ENCODE measurements at places on chromosomes 11 and 22.

GRCh38 chr22:45226503-45227186 is 14.0 kb downstream of the KIAA0930 start:
- no peak for DNase-seq

- no peak for DNase-seq
Measured at GRCh38 chr22:39292031-39292462, 27.4 kb downstream of the RPL3 start.

- no peak for DNase-seq
Measured at GRCh38 chr22:19691007-19691720, 23.1 kb upstream of the SEPTIN5 start.

DNA sequence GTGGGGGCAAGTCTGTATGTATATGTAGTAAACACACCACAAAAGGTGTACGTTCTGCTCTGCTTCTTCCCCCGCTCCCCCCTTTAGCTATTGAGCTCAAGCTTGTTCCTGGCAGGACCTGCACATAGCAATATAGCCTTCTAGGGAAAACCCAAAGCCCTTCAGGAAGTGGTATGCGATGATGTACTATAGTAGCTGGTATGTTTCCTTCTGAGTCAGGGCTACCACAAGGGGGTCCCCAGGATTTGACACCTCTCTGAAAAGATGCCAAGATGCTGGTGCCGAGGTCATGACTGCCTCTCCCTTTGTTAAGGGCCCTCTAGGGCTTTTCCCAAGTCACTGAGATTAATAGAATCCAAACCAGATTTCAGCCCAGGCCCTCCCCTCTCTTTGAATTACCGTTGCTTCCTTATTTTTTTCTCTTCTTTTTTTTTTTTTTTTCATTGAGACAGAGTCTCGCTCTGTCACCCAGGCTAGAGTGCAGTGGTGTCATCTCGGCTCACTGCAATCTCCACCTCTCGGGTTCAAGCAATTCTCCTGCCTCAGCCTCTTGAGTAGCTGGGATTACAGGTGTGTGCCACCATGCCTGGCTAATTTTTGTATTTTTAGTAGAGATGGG is 268.4 kb downstream of the ETS1 start:
- no peak for DNase-seq

GRCh38 chr11:129894278-129895125 is 876 bp downstream of the NFRKB start:
- no peak for DNase-seq

- DNase-seq = no peak
Measured at GRCh38 chr11:69593851-69594250, 47.1 kb upstream of the CCND1 start.

DNA sequence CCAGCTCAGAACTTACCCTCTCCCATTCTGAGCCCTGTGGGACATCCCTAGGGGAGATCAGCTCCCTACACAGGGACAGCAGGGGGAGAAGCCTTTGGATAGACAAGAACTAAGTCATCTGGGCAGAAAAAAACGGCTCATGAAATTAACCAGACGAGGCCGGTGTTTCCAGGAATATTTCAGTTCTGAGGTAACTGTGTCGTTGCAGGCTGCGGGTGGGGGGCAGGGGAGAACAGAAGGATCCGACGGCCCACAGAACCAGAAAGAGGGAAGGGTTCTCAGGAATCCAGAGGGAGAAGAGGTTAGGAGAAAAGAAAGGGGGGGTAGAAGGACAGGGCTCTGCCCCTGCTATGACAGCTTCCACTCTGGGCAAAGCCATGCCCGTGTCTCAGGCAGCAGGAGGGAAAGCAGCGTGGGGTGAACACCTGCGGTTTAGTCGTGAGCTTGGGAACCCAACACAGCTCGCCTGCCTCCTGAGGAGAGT is 3.6 kb downstream of the CLCF1 start:
- peak; percentile 57 for DNase-seq

GRCh38 chr11:108639146-108639545 is 25.7 kb upstream of the DDX10 start:
- DNase-seq = no peak
